NCI-H1105 treated with DMSO at 0.1 percent for 48 hours (cell line): ENCODE measurements at places on chromosomes 4 and X.

- no peak for DNase-seq
Observed at GRCh38 chr4:114857831-114858230, 255.6 kb downstream of the NDST4 start.

DNA sequence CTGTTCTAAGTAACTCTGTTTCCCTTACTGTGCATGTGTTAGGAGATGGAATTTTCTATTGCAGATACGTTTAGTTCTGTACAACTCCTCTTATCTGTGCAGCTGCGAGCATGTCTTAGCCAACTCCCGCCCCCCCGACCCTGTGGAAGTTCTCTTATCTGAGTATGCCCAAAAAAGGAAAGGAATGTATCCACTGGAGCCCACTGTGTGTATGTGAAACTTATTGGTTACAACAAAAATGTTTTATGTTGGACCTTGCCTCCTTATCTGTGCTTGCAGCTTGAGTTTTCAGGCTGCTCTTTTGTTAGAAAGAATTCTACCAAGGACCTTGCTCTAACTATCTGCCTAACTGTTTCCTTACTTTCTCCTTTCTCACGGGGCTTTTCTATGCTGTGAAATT, 24.2 kb upstream of the DCAF8L2 start:
- DNase-seq, result no peak

DNA sequence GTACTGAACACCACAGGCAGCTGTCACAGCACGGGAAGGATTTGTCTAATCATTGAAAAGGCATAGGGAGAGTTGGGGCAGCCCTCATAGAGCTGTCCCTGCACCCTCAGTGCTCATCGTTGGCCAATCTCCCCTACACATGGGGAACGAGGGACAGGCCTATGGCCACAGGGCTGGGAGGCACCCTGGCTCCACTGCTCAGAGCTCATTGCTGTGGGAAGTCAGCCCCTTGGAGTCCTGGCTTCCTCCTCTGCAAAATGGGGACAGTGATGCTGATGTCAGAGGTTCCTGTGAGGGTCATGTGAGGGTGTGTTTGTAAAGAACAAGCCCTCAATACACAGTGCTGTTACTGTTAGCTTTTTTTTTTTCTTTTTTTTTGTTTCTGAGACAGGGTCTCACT, 19.3 kb upstream of the HTRA3 start:
- DNase-seq, result no peak

- no peak for DNase-seq
Observed at GRCh38 chr4:116058129-116058528, 944.7 kb upstream of the NDST4 start.

GRCh38 chrX:11996810-11997209, 141.5 kb upstream of the FRMPD4 start:
- no peak for DNase-seq

DNA sequence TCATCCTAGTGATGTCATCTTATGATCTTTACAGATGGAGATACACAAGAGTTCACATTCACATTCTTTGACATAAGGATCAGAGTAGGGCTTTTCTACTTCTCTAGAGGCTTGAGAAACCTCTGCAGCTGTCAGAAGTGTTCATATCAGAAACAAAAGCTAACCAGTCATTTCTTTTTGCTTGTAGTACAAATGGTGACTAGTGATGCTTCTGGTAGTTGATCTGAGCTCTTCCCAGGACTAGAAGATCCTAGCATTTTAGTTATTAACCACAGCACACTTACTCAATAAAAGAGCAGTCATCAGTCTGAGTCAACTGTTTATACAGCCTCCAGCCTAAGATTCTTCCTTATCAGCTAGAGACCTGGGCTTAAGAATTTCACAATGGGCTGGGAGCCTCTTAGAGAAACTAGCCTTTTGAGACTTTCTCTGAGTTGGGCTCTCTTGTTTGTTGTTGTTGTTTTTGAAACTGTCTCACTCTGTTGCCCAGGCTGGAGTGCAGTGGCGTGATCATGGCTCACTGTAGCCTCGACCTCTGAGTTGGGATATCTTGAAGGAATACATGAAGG, 84.1 kb downstream of the TMEM164 start:
- DNase-seq, result no peak

- DNase-seq, result no peak
Observed at GRCh38 chrX:123324625-123325024, 140.5 kb downstream of the GRIA3 start.

DNA sequence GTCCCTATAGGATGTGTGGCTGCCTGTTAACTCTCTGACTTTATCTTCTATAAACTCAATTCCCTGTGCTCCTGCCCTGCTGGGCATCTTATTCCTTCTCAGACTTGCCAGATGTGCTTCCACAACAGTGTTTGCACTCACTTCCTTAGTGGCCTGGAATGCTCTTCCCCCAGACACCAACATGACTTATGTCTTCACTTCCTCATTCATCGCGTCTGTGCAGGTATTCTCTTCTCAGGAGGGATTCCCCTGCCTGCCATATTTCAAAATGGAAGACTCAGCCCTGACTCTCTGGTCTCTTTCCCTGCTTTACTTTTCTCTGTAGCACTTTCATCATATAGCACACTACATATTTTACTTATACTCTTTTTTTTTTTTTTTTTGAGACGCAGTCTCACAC, 344.0 kb downstream of the CENPC start:
- DNase-seq, result no peak

DNA sequence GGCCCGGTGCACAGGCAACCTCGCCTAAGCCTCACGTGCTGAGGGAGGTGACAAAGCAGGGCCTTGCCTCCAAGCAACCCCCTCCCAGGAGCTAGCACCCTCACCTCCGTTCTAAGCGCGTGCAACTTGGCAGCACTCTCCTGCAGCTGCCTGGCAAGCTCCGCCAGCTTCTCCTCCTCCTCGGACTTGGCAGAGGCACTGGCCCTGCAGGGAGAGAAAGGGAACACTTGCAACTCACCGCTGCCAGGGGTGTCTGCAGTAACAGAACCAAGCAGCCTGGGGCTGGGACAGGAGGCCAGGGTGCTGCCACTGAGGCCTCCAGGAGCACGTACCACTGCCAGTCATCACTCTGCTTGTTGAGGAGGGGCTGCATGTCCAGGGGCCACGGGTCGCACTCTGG, 10.3 kb upstream of the TREX2 start:
- DNase-seq, result no peak

DNA sequence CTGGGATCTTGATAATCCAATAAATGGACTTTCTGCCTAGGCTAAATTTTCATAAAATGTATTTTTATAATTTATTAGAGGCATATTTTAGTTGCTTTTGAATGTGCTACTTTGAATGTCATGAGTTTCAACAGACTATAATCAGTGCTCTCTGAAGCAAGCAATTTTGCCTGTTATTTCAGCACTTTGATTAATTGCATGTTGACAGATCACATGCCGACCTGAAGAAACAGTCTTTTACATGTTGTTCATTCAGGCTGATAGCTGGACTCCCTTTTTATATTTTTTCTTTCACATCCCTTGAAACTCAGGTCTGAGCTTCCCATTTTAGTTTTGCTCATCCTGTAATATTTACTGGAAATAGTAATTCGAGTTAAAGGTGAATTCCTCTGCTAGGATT, 341.0 kb downstream of the NAP1L3 start:
- no peak for DNase-seq

DNA sequence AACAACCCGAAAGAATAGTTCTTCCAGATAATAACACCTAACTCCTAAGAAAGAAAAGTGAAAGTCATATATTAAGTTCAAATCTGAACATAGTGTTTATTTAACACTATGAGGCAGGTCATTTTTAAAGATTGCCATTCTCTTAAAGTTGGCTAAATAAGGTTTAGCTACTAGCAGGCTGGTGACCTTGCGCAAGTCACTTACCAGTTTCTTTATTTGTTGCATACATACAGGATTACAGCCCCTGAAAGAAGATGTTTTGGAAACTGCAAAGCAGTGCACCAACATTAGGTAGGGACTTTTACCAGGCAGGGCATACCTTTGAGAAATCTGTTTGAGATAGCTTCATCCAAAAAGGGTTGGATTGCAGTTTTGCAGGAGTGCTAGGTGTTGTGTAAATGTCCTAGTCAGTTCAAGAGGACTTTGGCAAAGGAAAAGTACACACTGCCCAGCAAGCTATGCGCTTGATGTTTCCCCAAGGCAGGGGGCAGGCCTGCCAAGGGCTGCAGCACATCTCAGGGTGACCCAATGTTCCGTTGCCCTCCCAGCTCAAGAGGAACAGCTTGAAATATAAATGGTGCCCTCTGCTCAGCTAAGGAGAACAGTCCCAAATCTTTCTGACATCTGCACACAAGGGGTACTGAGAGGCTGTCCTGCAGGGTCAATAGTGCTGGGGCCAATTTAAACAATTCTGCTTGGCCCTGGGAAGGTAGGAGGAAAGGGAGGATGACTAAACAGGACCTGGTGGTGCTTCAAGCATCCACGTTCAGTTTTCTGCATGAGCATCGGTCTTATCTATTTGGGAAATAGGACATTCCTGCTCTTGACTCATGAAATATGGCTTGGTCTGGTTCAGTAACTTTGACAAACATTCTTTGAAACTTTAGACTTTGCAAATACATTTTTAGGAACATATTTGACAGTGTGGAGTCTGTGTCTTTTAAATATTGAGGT, 130.8 kb downstream of the COL4A6 start:
- no peak for DNase-seq

GRCh38 chr4:88753658-88754571, 56.3 kb upstream of the NAP1L5 start:
- no peak for DNase-seq

DNA sequence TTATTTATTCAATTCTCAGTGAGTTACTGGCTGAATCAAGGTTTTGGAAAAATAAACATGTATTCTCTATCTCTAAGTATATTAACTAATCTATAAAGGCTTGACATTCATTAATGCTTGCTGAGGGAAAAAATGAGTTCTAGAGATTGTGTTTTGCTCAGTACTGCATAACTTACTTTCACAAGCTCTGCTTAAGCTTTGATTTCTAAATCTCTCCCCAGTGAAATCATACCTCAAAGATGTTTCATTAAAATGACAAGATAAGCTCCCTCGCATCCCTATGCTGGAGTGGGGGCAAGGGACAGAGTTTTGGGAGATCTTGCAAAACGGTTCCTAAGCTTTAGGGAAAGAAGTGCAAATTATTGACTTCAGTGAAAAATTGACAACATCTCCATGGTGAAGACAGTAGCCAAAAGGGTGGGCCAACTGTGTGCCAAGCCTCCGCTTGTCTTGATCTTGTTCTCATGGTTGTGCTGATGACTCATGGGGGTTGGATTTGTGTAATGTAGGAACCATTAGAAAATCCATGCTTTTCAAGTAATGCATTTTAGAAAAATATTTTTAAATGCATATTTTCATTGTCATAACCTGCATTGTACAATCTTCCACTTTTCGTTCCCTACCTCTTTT, 521.4 kb downstream of the RPA4 start:
- no peak for DNase-seq

DNA sequence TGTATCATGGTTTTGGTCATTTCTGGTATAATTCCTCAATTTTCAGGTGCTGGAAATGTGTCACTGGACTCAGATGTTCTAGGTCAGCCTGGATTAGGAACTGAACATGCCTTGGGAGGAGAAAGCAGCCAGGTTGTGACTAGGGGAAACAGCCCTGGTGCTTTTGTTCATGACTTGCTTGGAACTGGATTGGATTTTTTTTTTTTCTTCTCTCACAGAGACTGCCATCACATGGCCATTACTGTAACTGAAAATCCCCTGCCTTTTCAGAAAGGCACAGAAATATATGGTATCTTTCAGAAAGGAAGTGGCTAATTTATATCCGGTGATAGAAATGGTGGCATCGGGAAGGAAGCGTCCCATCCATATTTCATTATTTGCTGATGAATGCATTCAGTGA, 34.6 kb downstream of the SEPTIN11 start:
- no peak for DNase-seq

- DNase-seq, result no peak
Observed at GRCh38 chr4:148359769-148360168, 82.4 kb downstream of the NR3C2 start.

GRCh38 chr4:56613101-56613862, 67.8 kb downstream of the HOPX start:
- DNase-seq, result no peak

DNA sequence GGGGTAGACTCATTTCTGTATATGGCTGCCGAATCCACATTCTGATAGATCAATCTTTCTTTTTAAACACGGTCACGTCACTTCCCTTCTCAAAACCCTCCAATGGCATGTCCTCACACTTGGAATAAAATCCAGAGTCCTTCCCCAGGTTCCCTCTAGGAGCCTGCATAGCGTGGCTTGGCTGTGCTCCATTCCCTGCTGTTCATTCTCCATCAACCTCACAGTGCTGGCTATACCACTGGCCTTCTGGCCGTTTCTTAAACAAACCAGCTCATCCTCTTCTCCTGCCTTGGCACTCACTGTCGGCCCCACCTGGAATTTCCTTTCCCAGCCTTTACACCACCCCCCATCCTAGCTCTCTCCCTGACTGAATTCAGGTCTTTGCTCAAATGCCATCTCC, 77.1 kb downstream of the RBM47 start:
- no peak for DNase-seq

DNA sequence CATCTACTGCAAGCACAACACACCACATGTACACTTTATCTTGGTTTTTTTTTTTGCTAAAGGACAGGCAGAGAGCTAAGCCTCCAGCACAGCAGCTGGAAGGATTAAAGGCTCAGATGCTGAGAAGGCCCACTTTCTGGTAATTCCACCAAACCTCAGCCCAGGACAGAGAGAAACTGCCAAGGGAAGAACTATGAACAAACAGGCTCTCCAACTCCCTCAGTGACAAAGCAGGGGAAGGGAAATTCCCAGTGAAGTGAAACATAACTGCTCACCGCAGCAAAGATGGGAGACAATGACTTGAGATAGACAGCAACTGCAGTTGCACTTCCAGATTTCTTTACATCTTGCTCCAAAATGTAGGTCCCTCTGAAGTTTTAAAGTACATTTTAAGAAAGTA, 4.8 kb downstream of the PROM1 start:
- DNase-seq, result no peak

DNA sequence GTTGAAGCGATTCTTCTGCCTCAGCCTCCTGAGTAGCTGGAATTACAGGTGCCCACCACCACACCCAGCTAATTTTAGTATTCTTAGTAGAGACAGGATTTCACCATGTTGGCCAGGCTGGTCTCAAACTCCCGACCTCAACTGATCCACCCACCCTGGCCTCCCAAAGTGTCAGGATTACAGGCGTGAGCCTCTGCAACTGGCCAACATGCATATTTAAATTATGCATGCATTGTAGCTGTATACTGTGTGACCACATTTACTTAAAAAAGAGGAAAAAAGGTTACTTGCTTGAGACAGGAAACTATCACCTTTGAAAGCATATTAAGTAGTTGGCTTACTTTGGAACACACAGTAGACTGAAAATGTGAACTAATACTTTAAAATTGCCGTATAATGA, 29.5 kb downstream of the METTL14 start:
- DNase-seq, result no peak
